Vagina (tissue), 2 donors: ENCODE measurements at places on chromosomes 5 and 9. TPM values are rescaled to one million over a fixed set of nuclear protein-coding genes. Genes with fewer than 3 reads are reported as not detected.

GRCh38 chr9:34457266-34458012 is 931 bp downstream of the FAM219A start:
- no peaks in the 10 kb centered on the region for H3K27me3 ChIP-seq
- no peak for DNase-seq
- peak overlapping the region; percentile 86 for H3K4me3 ChIP-seq
- H3K27ac ChIP-seq = peak overlapping the region; percentile 83
- H3K36me3 ChIP-seq = no peaks in the 10 kb centered on the region

DNA sequence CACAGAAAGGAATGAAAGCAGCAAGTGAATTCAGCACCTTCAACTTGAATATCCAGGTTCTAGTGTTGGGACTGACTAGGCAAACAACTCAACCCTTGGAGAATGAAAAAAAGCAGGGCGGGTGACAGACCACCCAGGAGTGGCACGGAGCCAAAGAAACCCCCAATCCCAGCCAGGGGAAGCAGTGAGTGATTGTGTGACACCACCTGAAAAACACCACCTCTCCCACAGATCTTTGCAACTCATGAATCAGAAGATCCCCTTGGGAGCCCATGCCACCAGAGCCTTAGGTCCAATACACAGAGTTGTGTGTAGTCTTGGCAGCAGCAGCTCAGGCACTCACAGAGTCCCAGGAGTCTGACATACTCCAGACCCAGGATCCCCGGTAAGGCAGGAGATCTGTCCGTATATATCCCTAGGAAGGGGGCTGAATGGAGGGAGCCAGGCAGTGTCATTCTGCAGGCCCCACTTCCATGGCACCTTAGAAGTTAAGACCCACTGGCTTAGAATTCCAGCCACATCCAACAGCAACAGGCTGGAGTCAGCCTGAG is 22.1 kb upstream of the ROR2 start:
- H3K4me3 ChIP-seq = no peak overlapping the region
- no peak for DNase-seq
- H3K27ac ChIP-seq = no peak overlapping the region

- H3K4me3 ChIP-seq = no peak overlapping the region
- H3K4me1 ChIP-seq = no peaks in the 10 kb centered on the region
- no peaks in the 10 kb centered on the region for H3K27me3 ChIP-seq
Observed at GRCh38 chr5:132639706-132640130, 18.3 kb upstream of the IL13 start.

GRCh38 chr5:8913522-8913921 is 632.4 kb downstream of the SEMA5A start:
- no peak overlapping the region for H3K4me3 ChIP-seq
- no peaks in the 10 kb centered on the region for H3K36me3 ChIP-seq
- no peaks in the 10 kb centered on the region for H3K4me1 ChIP-seq

- H3K27ac ChIP-seq = no peak overlapping the region
- no peak for DNase-seq
- H3K4me3 ChIP-seq = no peak overlapping the region
- H3K4me1 ChIP-seq = no peaks in the 10 kb centered on the region
Observed at GRCh38 chr5:67427850-67428298, 231.3 kb upstream of the CD180 start.

DNA sequence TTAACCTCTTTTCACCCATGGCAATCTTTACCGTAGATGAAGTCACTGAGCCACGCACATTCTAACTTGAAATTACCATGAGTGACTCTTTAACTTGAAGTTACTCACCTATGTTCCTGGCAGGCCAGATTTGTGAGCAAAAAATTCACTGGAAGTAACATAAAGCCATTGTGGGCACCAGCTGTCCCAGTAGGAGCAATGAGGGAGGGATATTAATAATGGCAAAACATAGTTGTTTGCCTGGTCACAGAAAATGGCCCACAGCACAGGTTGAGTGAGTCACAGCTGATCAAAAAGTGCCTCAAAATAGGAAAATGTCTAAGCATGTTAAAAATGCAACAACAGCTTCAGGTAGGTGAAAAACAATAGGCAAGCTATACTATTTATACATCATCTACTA is 146.6 kb downstream of the EFNA5 start:
- no peak overlapping the region for H3K4me3 ChIP-seq
- no peaks in the 10 kb centered on the region for H3K27me3 ChIP-seq
- no peaks in the 10 kb centered on the region for H3K36me3 ChIP-seq
- no peak for DNase-seq
- peaks cover 13% of the 10 kb centered on the region for H3K4me1 ChIP-seq

- H3K4me3 ChIP-seq = no peak overlapping the region
- DNase-seq = no peak
- H3K27me3 ChIP-seq = no peaks in the 10 kb centered on the region
- peaks cover 72% of the 10 kb centered on the region for H3K4me1 ChIP-seq
- H3K27ac ChIP-seq = peak overlapping the region; percentile 96
Observed at GRCh38 chr9:134437403-134438194, 111.3 kb downstream of the RXRA start.

DNA sequence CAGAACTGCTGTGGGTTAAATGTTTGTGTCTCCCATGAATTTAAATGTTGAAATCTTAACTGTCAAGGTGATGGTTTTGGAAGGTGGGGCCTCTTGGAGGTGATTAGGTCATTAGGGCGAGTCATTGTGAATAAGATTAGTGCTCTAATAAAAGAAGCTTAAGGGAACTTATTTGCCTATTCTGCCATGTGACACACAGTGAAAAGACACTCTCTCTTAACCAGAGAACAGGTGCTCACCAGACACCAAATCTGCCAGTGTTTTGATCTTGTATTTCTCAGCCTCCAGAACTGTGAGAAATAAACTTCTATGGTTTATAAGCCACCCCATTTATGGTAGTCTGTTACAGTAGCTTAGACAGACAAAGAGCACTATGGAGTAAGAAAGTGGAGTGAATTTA is 117.9 kb upstream of the SV2C start:
- H3K27me3 ChIP-seq = no peaks in the 10 kb centered on the region
- H3K4me1 ChIP-seq = no peaks in the 10 kb centered on the region
- DNase-seq = no peak
- no peaks in the 10 kb centered on the region for H3K36me3 ChIP-seq

GRCh38 chr9:89770531-89771174 is 165.8 kb downstream of the GADD45G start:
- H3K27ac ChIP-seq = no peak overlapping the region
- peaks cover 5% of the 10 kb centered on the region for H3K4me1 ChIP-seq
- H3K27me3 ChIP-seq = no peaks in the 10 kb centered on the region

DNA sequence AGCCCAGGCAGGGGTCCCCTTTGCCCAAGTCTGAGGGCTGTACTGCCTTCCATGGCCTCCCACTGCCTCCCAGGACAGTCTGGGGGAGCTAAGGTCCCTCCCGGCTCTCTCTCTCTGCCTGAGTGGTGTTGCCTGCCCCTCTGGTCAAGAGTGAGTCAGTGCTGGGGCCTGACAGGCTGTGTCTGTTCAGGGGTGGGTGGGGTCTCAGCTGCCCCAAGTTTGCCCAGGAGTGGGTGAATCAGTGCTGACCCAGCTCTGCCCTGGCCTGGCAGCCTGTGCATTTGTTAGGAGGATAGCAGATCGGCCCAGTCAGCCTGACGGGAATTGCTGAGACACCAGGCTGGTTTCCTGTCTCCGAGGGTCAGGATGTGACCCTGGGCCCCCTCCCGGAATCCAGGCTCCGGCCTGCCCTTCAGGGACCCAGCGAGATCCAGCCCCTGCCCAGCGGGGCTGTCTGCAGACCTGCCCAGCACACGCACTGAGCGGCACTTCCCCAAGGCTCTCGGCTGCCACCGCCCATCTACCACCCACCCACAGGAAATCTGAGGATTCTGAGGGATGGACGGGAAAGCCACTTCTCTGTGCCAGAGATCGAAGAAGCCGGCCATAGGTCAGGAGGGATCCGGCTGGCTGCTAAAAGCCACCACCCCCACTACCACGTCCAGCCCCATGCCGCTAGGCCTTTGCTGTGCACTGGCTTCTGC is 15.9 kb downstream of the ENG start:
- no peak for DNase-seq
- peak overlapping the region; percentile 94 for H3K27ac ChIP-seq
- H3K4me1 ChIP-seq = peaks cover 57% of the 10 kb centered on the region
- H3K36me3 ChIP-seq = no peaks in the 10 kb centered on the region
- H3K27me3 ChIP-seq = no peaks in the 10 kb centered on the region

DNA sequence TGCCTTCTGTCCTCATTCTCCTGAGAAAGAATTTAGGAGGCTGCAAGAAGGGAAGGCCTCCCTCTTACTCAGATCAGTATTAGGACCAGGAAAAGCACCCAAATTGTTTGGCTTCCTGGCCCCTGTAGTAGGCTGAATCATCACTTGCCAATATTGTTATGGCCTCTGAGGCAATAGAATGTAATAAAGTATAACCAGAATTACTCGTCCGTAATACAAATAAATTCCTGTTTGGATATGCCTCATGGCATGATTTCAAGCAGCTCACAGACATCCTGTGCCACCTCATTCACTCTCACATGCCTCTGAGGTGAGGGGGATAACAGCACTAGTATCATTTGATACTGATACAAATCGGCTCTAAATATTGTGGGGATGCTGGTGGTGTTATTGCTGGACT is 427.3 kb downstream of the ISL1 start:
- H3K36me3 ChIP-seq = no peaks in the 10 kb centered on the region
- DNase-seq = no peak
- no peaks in the 10 kb centered on the region for H3K27me3 ChIP-seq

The ENG gene
- total RNA-seq = 130 TPM

The PCSK1 gene
- total RNA-seq = 1.7 TPM

The ZDHHC21 gene
- 10.3 TPM for total RNA-seq

The ALDOB gene
- total RNA-seq = not detected

The TMEM174 gene
- total RNA-seq = not detected
